ENCODE measurements at places on chromosomes 2 and 18.

DNA sequence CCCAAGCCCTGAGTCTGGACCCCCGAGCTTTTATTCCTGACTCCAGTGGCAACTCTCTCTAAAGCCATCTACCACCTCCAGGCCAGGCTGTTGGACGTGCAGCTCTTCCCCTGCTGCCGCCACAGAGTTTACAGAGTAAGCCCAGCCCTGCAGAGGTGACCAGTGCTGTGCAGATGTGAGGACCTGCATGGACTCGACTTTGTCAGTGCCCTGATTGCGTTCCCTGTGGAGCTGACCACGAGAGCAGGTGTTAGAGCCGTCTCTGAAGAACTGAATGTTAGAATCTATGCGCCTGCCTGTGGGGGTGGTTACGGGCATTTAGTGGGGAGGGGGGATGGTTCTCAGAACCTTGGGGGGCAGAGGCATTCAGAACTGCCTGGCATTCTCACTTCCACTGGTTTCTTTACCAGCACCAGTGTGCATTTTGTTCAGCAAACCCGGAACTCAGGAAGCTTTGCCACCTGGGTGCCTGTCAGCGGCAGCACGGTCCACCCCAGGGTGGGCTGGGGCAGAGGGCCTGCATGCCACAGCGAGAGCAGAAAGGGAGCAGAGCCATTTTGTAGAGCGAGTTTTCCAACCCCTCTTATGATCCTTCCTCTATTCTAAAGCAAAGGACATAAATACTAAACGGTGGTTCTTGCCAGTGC, 137.9 kb downstream of the KLHL29 start:
- DNase-seq: no peak

GRCh38 chr2:217904614-217904965, 98.2 kb downstream of the TNS1 start:
- no peak for DNase-seq

GRCh38 chr2:215356948-215357461, 45.1 kb downstream of the ATIC start:
- no peak for DNase-seq

GRCh38 chr2:235495373-235496238, 1.8 kb downstream of the AGAP1 start:
- DNase-seq: no peak

DNA sequence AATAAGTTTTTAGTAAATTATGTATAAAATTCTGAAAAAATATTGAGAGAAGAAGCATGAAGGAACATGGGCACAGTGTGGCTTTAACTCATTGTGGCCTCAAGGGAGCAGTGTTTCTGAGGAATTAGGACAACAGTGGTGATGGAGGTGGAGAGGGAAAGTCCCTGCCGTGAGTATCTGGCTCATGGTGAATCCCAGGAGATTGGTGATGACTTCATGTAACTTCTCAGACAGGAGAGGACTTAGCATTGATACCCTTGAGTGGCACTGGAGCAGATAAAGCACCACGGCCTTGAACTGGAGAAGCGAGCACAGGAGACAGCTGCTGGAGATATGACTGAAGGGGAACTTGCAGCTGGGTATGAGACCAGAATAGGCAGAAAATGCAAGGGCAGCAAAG, 35.0 kb upstream of the LRP1B start:
- DNase-seq: no peak

- no peak for DNase-seq
Observed at GRCh38 chr2:68000170-68000825, 62.5 kb downstream of the C1D start.

GRCh38 chr2:189421644-189422043, 19.6 kb upstream of the WDR75 start:
- no peak for DNase-seq

DNA sequence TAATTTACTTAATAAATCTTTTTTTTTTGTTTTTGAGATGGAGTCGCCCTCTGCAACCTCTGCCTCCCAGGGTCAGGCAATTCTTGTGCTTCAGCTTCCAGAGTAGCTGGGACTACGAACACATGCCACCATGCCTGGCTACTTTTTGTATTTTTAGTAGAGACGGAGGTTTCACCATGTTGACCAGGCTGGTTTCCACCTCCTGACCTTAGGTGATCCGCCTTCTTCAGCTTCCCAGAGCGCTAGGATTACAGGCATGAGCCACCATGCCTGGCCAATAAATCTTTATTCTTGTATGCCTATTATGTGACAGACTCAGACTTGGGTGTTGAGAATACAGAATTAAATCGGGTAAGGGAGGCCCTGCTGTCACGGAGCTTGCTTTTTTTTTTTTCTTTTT, 16.7 kb upstream of the ASXL2 start:
- no peak for DNase-seq

DNA sequence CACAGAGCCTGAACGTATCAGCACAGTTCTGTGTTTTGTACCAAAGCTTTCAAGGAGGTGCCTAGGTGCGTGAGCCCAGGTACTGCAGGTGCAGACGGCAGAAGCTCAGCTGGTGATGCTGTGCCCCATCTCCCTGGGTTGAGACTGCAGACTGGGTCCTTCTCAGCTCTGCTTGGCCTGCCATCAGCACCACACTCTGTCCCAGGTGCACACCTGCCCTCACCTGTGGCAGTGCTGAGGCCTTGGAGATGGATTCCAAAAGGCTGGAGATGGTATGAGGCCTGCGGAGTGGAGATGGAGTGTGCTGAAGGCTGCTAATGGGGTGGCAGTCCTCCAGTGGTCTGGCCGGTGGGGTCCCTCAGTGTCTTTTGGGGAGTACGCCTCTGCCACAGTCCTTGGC, 9.3 kb downstream of the LDLRAD4 start:
- DNase-seq: peak; percentile 46

DNA sequence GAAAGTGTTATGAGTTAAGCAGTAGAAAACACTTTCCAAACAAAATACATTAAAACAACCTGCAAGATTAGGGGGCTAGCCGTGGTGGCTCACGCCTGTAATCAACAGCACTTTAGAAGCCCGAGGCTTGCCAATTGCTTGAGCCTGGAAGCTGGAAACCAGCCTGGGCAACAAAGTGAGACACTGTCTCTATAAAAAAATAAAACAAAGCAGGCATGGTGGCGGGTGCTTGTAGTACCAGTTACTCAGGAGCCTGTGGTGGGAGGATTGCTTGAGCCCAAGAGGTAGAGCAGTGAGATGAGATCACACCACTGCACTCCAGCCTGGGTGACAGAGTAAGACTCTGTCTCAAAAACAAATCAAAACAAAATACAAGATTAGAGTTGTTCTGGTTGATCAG, 208.3 kb downstream of the ERBB4 start:
- no peak for DNase-seq

- no peak for DNase-seq
Observed at GRCh38 chr2:145748927-145749326, 1229.0 kb upstream of the ZEB2 start.

DNA sequence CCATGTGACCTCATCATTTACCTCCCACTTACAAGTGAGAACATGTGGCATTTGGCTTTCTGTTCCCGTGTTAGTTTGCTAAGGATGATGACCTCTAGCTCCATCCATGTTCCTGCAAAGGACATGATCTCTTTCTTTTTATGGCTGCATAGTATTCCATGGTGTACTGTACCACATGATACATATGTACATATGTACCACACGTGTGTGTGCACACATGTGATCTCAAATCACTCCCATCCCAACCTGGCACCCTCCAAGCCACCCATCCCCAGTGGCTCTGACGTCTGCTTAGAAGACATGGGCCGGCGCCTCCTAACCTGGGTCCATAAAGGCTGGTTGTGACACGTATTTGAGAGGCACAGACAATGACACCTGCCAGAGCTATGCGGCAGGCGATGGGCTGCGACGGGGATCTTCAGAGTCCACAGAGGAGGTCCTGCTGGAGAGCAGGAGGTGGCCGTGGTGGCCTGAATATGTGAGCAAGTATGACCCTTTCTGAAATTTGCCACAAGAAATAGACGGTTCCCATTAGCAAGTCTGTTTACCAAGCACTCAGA, 8.8 kb upstream of the SALL3 start:
- DNase-seq: no peak

DNA sequence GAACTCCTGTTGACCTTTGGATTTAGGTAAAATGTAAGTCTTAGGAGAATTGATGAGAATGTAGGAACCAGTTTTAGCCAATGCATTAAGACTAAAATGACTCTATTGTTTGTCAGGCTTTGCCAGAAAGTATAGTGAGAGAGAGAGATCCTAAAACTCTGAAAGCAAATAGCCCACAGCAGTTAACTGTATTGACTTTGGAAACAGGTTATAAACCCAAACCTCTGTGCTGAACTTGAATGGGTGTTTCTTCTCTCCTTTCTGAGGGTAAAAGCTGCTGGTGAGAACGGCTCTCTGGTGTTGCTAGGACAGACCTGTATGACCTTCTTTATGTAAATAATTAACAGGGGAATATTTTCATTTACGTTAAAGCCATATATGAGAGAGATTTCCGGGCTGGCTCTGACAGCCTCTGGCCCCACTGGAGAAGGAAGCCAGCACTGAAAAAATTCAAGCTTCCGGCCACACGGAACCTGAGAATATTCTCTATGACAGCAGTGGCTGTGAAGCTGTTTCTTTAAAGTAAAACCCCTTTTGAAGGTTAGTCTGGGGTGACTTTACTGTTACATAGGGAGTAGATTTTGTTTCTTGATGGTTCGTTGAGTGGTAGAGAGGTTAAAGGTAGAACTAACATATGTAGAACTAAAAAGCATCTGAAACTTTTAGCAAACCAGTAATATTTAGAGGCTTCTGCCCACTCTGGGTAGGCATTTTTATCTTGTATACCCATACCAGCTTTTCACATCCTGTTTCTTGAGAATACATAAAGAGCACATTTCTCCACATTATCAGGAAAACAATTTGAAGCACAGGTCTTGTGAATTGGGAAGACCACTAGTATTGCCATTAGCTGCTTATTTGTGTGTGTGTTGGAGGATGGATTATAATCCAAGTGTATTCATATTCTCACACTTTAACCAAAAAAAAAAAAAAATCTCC, 123.8 kb downstream of the SPTBN1 start:
- DNase-seq: no peak

DNA sequence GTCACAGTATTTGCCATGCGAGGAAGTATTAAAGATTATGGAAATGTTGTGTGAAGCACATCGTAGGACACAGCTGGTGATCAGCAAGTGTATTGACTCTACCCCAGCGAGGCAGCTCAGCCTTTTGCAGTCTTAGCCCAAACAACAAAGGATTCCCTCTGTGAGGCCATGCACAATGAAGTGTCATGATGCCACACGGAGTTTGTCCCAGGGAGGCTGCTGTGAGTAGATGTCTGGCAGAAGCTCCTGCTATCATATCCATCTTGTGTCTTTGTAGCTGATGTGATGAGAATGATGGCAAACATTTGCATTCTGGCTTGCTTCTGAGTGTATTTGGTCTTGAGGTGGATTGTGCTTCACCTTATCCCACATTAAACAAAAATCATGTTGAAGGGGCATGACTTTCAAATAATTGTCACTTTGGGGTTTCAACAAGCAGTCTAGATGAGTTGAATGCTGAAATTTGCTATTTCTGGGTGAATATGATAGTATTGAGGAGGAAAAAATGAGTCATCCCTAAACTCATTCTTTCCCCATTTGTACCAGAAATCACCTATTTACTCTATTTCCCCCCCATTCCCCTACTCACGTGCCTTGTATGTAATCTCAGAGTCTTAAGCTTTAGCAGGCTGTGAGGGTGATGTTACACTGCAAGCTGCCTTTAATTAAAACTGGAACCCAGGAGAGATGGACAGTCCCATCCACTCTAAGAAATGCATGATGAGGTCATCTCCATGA, 273.5 kb downstream of the RNF144A start:
- DNase-seq: no peak

GRCh38 chr2:7270011-7270431, 352.8 kb downstream of the RNF144A start:
- no peak for DNase-seq

- peak; percentile 43 for DNase-seq
Observed at GRCh38 chr2:31138037-31138962, at the start of gene GALNT14. TSS of gene GALNT14 (minus strand) at chr2:31138440. CDS start at chr2:31138086, 354 bp downstream.

DNA sequence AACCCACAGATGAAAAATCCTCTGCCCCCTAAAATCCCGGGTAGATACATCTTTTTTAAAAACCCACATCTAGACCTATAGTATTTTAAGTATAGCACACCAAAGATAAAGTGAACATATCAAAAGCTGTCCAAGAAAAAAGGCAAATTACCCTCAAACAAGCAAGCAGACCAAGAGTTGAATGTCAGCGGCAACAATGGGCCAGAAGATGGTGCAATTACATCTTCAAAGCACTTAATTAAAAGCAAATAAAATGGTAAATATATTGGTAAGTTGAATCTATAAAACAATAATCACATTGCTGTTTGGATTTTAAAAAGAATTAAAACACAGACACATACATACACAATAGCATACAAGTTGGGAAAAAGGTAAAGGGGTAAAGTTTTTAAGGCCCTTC, 98.5 kb downstream of the MYOM1 start:
- no peak for DNase-seq

DNA sequence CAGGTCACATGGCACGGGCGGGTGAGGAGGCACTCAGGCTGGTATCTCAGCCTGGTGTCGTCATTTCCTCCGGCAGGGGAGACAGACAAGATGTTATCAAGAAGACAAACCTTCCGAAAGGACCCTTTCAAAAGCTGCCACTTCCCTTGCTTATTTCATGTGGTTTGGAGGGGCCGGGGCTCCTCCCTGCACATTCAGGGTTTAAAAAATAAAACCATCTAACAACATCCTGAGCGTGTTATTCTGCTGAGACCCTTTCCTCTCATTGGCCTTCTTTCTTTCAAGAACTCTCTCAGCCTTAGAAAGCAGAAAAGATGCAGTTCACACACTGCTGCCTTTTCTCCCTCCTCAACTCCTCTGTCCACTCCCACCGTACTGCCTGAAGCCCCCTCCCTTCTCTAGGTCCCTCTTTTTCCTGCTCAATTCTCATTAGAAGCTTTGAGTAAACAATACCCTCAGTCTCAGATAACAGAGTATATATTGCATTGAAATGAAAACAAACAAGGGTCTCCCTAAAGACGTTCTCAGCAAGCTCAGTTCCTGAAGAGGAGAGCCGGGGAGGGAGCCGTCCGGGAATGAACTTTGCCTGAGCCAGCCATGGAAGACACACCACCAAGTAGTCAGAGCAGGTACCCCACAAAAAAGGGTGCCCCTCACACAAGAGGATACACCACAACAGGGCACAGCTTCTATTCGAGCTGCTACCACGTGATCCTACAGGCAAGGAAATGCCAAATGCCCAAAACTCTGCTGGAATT, 9.7 kb downstream of the SMAD7 start:
- DNase-seq: no peak

DNA sequence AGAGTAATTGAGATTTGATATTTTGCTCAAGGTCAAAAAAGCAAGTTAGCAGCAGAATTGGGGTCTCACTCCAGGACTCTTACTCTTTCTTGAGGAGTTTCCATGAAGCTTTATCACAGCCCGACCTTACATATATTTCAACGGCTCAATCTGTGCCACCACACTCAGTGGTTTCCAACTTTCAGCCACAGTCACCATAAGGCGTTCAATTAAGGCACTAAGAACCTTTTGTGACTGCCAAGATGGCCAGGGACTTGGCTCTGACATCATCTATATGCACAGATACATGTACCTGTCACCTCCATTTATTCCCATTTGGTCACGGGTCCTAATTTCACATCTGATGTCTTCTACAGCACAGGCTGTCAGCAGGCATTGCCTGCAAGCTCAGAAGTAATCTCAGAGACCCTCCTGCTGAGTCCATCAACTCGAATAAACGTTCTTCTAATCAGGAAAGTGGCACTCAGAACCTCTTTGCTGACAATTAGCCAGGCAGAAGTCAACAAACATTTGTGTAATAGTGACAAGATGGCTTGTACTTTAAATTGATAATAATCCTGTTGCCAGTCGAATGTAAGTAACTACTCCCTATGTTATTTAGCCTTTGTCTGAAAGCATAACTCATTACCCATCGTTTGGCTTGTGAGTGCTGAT, 16.1 kb downstream of the DYTN start:
- no peak for DNase-seq
